ENCODE measurements at places on chromosomes 3 and 15.
A peak's percentile ranks its signal among the peaks of the same experiment; 100 is the strongest.

DNA sequence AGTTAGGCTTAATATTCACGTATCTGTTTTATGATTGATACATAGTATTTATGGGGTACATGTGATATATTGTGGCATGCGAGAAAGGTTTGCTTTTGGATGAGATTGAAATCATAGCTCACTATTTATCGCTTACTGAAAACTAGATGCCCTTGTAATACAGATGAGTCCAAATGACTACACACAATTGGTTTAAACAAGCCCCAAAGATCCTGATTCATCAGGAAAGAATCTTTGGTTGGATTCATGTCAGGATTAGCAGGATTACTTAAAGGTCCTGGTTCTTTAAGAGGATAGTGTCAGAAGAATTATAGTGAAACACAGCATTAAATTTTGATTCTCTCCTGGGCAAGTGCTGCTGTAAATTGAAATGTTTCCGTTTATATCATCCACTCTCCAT, 18.6 kb upstream of the AADAC start:
- no peak for DNase-seq

- no peak for DNase-seq
Observed at GRCh38 chr3:52819936-52820335, 10.5 kb downstream of the ITIH4 start.

DNA sequence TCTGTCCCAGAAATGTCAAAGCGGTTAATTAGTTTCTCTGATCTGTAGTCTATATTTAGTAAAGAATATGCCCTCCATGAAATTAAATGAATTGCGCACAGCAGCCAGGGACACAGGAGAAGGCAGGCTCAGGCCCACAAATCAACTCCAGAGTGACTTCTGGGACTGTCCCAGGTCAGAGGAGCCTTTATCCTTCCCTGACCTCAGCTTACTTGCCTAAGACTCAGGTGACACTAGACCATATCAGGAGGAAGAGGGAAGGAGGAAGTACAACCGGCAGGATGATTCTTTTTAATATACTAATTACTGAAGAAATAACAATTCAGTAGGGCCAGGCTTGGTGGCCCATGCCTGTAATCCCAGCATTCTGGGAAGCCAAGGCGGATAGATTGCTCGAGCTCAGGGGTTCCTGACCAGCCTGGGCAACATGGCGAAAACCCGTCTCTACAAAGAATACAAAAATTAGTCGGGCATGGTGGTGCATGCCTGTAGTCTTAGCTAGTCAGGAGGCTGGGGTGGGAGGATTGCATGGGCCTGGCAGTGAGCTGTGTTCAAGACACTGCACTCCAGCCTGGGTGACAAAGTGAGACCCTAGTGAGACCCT, 1.8 kb upstream of the GPR15 start:
- DNase-seq: no peak

GRCh38 chr3:26281284-26281985, 341.1 kb upstream of the LRRC3B start:
- no peak for DNase-seq

- peak; percentile 35 for DNase-seq
Observed at GRCh38 chr3:177538048-177538749, 340.9 kb upstream of the TBL1XR1 start.

DNA sequence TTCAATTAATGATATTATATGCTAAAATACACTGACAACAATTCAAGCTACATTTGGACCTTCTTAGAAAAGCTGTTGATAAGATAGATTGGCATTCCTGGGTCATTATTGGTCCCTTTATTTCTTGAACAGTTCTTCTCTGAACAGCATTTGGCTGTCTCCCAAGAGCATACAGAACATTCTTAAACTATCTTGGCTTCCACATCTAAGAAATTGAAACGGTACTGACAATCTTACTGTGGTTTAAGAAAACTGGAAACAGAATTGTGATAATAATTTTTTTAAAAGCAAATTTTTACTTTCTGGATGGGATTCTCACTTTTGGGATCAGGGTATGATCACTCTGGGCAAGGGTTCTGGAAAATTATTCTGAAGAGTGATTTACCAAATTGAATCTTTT, 161.7 kb upstream of the ZNF385D start:
- no peak for DNase-seq

- DNase-seq: peak; percentile 27
Observed at GRCh38 chr15:35583863-35584528, 38.0 kb upstream of the DPH6 start.

DNA sequence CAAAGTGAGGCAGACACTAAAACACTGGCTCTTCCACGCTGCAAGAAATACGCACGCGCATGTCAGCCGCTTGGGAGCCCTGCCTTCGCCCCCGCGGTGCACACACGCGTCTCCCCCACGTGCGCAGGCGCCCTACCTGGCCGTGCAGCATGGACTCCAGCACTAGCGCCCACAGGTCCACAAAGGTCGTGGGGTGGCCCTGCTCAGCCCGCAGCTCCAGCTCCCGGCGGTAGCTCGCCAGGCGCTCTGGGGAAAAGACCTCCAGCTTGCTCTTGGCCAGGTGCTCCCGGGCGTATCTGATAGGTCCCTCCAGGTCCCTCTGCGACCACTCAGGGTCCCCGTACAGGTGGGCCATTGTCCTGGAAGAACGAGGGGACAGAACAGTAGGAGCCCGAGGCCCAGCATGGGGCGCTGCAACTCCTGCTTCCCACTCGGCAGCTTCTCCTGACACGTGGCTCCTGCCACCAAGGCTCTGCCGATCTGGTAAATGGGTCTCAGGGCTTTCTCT, 14.9 kb downstream of the PLA2G4D start:
- DNase-seq: no peak

DNA sequence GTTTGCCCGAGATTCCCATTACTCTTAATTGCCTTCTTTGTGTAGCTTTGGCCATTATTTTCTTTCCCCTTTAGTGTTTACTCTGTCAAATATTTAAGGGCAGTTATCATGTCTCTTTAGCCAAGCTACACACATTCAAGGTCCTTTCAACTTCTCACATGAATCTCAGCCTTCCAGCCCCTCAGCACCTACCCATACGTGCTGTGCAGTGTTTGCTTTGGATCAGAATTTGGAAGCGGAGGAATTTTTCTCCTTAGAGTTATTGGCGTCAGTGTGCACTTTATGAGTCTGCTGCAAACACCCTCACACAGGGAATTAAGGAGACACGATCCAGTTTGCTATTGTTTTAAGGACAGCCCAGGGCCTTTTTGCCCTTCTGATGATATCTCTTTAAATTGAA, 231.6 kb downstream of the CACNA2D3 start:
- no peak for DNase-seq

All from uterus (tissue), 4 donors.